ENCODE measurements at places on chromosomes 1 and 21.

DNA sequence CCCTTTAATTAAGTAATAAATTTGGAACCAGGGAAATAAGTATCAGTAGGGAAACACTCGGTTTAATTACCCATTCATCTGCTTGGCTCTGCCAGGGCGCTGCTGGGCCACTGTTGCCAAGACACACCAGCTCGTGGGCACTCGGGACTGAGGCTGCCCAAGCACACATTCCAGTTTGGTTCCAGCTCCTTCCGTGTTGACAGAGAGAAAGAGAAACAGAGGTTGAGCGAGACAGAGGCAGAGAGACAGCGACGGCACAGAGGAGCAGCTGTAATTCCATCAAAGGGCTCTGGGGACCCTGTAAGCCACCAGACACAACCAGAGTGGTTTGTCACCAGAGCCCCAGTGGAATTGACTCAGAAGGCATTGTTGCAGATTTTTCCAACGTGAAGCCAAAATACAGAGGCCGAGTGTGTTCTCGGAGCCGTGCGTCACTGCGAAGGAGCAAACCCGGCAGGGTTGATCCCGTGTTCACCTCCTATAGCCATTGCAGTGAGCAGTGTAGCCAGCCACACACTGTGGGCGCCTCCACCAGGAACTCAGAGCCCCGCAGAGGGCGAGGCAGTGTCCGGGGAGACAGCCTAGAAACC is 33.5 kb downstream of the SYF2 start:
- no peak for DNase-seq

GRCh38 chr1:92479587-92479986 is 7.1 kb downstream of the GFI1 start:
- no peak for DNase-seq

- DNase-seq, result no peak
Observed at GRCh38 chr1:175307160-175307559, 114.6 kb upstream of the KIAA0040 start.

GRCh38 chr1:78234496-78234895 is 188.7 kb downstream of the GIPC2 start:
- no peak for DNase-seq

DNA sequence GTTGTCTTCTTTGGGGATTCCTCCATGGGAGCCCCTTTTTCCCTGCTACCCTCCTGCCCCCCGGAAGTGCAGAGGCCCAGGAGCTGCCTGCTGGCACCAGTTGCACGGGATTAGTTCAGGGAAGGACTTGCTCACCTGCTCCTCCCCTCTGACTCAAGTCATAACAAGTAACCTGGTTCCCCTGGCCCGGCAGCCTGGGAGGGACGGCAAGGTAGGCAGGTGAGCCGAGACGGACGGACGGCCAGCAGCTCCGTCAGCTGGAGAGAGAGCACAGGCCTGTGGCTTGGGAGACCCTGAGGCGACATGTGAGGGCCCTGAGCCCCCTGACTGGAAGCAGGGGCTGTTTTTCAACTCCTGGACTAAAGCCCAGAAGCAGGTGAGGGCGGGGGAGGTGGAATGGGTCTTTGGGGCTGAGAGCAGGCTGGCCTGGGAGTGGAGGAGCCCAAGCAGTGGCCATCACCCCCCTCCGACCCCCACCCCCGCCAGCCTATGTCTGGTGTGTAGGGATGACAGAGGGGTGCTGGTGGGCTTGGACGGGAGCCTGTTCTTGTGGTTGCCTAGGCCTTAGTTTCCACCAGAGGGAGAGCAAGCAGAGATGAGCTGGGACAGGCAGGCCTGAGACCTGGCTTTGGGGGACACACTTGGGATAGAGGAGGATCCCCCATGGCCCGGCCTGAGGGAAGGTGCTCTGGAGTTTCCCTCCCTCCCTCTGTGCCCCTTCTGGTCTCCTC is at the start of gene INAVA:
TSS of gene INAVA (plus strand) at position 189 of the 731 bp plus-strand sequence. CDS start 3,501 bp downstream, outside the sequence.
- no peak for DNase-seq

- DNase-seq, result peak; percentile 6
Observed at GRCh38 chr1:245956225-245956624, 550.9 kb downstream of the SMYD3 start.

GRCh38 chr1:215132156-215132555 is 49.6 kb downstream of the KCNK2 start:
- DNase-seq, result no peak

All from stimulated activated CD4-positive, alpha-beta T cell treated with anti-CD3 and anti-CD28 coated beads, TNF-alpha, amount 100 ng/mL, for 48 hours (primary cell).